ENCODE measurements at places on chromosomes 11 and 22.

DNA sequence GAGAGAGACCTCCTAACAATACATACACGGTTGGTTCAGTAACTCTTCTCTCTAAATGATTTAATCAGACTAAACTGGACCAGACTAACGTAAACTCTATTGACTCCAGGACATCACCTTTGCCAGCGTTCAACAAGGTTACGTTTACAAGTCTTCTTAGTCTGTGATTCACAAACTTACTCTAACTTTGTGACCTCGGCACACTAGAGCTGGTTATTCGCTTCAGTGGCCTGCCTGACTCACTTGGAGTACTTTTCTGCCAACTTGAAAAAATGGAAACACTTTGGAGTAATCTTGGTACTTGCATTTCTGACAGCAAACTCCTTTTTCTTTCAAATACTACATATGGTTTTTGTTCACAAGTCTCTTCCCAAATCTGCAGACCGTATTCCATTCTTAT is 26.2 kb downstream of the MTMR2 start:
- no peak for DNase-seq

DNA sequence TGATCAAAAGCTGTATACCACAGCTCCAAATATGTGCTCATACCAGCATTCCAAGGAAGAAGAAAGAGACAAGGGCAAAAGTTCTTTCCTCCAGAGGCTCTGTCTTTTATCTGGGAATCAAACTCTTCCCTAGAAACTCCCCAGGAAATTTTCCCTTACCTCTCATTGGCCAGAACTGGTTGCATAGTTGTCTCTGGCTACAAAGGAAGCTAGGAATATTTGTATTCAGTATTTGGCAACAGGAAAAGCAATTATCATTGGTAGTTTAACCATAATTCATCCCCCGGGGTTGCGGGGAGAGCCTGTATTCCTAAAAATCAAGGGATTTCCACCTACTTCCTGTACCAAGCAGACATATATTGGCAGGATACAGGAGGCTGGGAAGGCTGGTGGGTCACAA is 10.5 kb upstream of the ZFTA start:
- DNase-seq, result no peak

DNA sequence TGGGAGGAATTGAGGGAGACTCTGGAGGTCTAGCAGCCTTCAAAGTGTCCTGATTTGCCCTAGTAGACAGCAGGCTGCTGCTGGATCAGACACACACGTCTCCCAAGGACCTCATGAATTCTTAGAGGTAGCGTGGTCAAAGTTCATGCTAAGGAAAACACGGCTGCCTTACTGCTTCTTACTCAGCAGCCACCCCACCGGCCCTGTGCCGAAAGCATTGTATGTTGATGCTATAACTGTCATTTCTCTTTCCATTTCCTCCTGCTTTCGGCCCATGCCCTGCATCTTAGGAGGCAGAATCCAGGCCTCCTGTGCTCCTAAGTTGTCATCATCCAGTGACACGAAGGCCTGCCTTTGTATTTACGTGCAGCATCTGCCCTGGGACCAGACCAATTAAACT is 10.5 kb upstream of the CCND1 start:
- no peak for DNase-seq

DNA sequence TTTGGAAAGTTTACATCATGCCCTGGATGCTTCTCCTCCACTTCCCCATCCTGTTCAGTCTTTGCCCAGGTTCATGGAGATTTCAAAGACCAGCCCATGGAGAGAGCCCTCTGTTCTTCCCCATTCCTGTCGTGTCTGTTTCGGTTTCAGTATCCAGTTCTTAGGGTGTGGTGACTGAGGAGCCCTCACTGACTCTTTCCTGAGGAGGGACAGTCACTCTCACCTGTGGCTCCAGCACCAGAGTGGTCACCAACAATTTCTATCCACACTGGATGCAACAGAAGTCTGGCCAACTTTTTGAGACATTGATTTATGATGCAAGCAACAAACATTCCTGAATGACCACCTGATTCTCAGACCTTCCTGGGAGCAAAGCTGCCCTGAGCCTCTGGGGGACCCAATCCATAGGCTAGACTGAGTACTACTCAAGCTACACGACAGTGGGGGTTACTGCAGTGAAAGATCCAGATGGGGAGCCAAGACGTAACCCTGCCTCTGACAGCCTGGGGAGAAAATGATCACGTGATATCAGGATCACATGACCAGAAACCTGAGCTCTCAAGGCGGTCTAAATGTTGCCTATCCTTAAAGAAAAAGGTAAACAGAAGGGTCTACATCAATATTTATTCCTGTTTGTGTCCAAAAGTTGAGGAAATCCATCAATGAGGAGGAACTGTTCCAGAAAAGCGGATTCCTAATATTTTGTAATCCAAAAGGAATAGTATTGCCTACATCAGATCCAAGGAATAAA is 76.2 kb upstream of the VPREB1 start:
- peak; percentile 40 for DNase-seq

GRCh38 chr11:74434528-74434927 is 32.8 kb downstream of the KCNE3 start:
- DNase-seq, result no peak

- DNase-seq, result peak; percentile 87
Observed at GRCh38 chr11:112588252-112588694, 327.6 kb upstream of the PLET1 start.

Data from hematopoietic multipotent progenitor cell treated with erythropoietin and hydrocortisone succinate and interleukin-3 and kit ligand, for 4 days (in vitro differentiated cells).